Left colon (tissue), 2 donors: ENCODE measurements at places on chromosomes 2 and 18. TPM values are rescaled to one million over a fixed set of nuclear protein-coding genes. Genes with fewer than 3 reads are reported as not detected.

The MAP3K19 gene
- not detected for total RNA-seq

DNA sequence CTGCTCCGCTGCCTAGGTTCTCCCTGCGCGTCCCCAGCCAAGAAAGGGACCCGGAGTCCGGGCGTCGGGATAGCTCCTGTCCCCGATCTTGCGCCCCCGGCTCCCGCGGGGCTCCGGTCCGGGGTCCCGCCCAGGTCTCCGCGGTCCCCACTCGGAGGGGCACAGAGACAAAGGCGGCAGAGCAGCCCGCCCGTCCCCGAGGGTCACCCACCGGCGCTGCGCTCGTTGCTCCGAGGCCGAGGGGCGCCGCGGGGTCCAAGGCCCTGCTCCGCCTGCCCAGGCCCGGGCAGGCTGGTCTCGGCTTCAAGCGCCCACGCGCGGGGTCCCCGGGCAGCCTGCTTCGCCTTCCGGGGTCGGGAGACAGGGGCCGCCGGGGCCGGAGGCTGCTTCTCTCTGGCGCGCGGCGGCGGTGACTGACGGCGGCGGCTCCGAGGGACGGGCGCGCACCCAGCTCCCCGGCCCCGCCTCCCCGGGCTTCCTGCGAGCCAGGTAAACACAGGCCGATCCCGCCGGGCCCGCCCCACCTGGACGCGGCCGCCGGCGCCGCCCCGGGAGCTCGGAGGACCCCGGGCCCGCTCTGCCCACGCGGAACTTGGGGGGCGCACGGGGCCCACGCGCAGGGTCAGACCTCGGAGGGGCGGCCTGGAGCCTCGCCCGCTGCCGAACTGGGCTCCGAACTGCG lies at the start of gene MBP:
MBP (minus strand) TSS at position 415 of the 682 bp plus-strand sequence. CDS start 27,522 bp downstream, outside the sequence.
- DNase-seq = peak; percentile 93

- DNase-seq = no peak
Measured at GRCh38 chr2:182618672-182619079, 97.4 kb upstream of the DNAJC10 start.

DNA sequence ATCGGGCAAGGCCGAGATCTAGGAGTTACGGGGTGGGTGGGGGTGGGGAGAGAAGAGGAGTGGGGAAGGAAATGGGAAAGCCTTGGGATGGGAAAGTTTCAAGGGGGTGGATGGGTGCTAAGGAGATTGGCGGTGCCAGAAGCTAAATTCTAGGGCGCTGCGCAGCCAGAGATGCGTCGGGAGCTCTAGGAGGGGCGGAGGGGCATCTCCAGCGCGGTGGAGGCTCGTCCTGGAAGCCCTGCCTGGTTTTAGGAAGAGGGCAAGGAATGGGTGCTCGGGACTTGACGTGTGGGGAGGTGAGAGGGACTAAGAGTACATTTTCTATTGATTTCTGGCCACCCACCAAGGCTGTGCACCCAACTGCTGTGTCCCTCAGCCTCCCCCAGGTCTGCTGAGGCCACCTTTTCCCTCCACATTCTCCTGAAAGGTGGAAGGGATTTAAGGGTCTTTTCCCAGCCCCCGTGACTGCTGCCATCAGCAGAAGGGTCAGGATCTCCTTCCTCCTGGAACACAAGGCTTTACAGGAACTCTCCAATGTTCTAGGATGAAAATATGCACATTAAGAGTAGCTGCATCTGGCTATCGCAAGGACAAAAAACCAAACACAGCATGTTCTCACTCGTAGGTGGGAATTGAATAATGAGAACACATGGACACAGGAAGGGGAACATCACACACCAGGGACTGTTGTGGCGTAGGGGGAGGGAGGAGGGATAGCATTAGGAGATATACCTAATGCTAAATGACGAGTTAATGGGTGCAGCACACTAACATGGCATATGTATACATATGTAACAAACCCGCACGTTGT lies 1.4 kb downstream of the C2orf72 start:
- DNase-seq = no peak

GRCh38 chr2:233850745-233851144 lies 3.6 kb downstream of the HJURP start:
- DNase-seq = no peak

GRCh38 chr2:102438111-102438510 lies 15.2 kb downstream of the IL18RAP start:
- DNase-seq = no peak
